ENCODE measurements at places on chromosomes 6 and 20.

DNA sequence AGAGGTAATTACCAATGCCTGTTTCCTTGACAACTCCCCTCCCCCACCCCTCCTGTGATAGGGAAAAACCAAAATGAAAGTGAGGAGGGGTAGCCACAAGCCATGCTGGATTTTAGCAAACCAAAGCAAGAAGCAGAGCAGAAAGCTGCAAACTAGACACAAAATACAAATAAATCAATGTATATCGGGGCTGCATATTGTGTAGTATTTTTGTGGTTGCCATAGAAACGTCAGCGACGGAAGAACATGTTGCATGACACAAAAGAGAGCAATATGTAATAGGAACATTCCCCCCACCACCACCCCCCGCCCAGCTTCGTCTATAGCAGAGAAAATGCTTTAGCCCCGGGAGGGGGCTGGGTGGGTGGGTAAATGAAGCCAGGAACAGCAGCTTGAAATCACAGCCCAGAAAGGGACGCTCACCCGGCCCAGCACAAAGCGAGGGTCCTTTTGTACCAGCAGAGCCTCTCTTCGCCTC, 548 bp downstream of the AGPAT4 start:
- DNase-seq = peak; percentile 27

- DNase-seq = no peak
Measured at GRCh38 chr20:33796263-33796906, 14.8 kb upstream of the CHMP4B start.

GRCh38 chr6:37635319-37635718, 62.4 kb downstream of the MDGA1 start:
- DNase-seq = no peak

DNA sequence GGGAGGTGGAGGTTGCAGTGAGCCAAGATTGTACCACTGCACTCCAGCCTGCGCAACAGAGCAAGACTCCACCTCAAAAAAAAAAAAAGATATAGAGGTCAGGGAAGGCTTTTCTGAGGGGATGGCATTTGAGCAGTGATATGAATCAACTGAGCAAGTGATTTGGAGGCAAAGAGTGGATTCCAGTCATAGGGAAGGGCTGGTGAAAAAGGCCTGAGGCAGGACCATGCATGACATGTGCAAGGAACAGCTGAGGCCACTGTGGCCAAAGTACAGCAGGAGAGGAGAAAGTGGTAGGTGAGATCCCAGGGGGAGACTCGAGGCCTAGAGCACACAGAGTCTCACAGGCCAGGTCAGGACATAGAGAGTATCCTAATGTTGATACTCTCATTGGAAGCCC, 20.1 kb upstream of the PTPRT start:
- no peak for DNase-seq

- DNase-seq = no peak
Measured at GRCh38 chr6:113351173-113351834, 505.8 kb upstream of the MARCKS start.

GRCh38 chr20:46078954-46079353, 10.8 kb downstream of the NCOA5 start:
- DNase-seq = no peak

DNA sequence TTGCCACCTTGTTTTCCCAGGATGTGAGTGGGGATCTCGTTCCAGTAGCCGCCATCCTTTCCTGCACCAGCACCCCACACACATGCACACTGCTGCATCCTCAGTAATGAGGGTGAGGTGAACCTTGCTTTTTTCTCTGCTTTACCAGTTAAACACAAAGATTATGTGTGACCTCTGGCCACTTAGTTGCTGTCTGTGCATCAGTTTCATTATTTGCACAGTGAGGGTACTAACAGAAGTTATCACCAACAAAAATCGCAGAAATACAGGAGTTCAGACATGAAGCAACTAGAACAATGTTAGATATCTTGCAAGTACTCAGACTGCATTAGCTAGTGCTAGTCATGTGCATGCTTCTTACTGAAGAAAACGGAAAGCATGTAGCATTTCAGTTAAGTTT, 17.4 kb upstream of the DACT2 start:
- no peak for DNase-seq

GRCh38 chr20:36063916-36064657, 90.5 kb upstream of the EPB41L1 start:
- no peak for DNase-seq

DNA sequence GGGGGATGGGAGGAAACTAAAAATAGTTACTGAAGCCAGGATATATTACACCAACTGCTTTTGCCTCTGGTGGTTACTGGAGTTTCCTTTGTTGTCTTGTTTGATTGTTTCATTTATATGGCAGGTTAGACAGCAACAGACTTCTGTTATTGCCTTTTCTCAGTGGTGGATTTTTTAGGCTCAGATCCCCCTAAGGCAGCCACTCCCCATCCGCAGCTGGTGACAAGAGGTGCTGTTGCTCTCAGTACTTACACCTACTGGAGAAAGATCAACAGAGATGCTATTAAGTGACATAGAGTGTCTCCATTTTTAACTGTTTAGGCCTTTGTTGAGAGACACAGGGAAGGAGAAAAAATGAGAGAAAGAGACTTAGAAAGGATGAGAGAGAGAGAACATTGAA, 552.1 kb downstream of the PKHD1 start:
- DNase-seq = no peak

DNA sequence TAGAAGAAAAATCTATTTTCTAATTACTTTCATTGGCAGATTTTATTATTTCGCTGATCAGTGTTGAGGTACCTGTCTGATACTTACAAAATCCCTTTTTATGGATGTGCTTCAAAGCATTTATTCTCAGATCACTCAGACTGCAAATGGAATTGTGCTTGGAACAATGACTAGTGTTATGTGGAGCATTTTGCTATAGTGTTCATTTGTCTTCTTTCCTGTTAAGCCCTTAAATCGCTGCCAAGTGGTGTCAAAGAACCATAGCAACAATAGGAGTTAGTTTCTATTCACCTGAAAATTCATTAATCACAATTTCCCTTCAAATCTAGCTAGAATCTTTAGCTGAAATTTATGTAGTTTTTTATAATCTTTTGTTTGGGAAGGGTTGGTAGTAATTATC, 29.8 kb downstream of the SMPDL3A start:
- DNase-seq = no peak
